Lower leg skin (tissue), 4 donors: ENCODE measurements at places on chromosomes 3 and 15.

DNA sequence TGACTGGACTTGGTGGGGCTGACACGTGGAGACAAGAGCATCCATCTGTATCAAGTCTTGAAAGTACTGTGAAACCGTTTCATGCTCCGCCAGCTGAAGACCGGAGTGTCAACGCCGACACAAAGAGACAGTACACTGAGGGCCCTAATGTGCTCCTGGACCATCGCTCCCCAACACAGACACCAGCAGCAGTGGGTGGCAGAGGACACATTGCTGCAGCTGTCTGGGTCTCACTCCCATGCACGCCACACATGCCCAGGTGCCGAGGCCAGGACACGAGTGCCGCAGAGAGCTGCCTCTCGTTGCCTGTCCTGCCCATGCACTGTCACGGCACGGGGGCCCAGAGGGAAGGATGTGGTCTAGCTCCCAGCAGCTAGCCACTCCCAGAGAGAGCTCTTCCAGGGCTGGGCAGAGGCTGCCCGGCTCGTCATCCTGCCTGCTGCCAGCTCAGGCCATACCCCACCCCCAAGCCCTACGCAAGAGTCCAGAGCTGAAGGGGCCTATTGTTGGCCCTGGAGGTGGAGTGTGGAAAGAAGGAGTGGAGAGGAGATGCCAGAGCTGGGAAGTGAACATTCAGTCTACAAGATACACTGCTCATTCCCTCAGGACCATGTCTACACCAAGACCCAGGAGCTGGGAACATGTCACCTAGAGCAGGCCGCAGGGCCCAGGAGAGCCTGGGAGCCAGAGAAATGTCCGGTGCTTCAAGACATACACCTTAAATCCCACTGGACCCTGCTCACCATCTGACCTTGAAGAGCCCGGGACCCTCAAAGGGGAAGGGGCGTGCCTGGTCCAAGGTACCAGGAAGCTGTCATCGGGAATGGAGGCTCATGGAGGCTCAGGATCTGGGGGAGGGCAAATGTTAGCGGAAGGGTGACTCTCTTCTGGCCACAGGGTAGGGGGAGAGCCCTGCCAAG is 7.7 kb downstream of the TNK2 start:
- DNase-seq: no peak

- DNase-seq: no peak
Observed at GRCh38 chr3:42608581-42608980, 8.1 kb downstream of the NKTR start.

DNA sequence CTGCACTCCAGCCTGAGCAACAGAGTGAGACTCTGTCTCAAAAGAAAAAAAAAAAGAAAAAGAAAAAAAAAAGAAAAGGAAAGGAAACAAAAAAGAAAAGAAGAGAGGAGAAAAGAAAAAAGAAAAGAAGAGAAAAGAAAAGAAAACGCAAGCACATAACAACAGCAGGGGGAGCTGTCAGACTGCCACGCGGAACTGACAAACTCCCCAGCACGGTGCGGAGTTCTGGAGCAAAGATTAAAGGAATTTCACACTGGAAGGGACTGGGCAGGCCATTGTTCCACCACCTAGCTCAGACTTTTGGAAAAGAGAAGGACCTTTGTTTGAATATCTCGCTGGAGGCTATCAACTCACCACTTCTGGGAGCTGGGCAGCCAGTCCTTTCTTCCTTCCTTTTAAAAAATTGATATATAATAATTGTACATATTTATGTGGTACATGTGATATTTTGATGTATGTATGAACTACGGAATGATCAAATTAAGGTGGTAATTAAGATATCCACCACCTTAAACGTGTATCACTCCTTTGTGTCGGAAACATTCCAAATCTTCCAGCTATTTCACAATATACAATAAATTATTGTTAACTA is 40.5 kb downstream of the DPPA2 start:
- no peak for DNase-seq

DNA sequence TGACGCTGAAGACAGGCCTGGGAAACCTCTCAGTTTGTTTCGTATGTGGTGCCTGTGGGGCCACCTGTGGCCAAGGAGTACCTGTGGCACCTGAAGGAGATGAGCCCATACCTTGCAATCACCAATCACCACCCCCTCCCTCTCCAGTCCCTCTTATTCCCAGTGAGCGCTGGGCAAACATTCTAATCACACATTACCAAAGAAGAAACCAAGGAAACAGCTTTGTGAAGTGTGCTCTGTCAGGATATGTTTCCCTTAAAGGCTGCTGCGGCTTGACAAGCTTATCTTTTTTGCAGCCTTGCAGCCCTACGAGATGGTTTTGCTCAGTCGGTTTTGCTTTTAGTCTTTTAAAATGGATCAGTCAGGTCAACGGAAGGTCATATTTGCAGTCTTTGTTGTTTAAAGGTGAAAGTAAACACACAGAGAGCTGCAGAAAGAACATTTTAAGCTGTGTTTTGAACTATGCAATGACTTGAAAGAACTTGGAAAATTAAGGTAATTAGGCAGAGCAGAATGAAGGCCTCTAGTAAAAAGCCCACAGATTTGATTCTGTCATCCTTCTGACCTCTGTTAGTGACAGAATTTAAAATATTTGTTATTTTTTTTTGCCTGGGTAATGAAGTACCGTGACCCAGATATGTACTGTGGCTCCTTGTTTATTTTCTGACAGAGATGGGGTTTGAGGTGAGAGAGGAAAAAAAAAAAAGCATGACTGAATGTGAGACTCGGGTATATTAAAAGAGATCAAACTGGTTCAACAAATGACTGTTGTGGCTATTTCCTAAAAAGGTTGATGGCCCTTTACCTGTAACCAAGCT is 461.4 kb downstream of the NSUN3 start:
- no peak for DNase-seq

DNA sequence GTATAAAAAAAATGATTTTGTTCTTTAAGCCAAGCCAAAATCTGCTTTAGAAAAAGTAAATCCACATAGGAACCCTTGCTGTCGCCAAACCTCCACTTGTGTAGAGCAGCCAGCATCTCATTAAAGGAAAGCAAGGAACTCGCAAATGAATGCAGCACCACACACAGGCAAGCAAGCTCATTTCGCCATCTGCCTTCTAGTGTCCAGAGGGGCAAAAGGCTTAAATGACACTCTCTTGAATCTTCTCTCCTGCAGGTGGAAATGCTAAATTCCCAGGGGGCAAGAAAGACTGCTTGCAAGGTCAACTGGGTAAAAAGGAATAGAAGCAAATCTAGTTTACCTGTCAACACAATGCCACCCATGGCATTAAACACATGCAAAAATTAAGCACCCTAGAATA is 2.4 kb downstream of the MB21D2 start:
- DNase-seq: no peak

GRCh38 chr3:52998771-52999513 is 46.9 kb downstream of the SFMBT1 start:
- DNase-seq: no peak

DNA sequence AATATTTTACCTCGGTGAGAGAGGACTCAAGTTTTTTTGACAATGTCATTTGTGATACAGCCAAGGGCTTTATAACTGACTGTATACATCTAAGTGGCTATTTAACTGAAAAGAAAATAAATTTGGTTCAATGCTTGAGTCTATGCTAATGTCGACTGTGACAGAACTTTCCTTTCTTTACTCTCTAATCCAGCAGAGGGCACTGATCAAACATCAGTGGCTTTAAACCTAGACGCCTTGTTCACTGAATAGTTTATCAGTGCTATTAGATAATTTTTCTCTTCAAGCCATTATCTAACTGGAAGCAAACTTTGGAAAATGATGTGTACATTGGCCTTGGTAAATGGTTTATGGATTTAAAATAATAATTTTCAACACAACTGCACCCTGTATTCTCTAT is 285.1 kb downstream of the CHL1 start:
- DNase-seq: no peak

- DNase-seq: no peak
Observed at GRCh38 chr3:99313485-99313884, 324.9 kb upstream of the COL8A1 start.

GRCh38 chr15:78739996-78740903 is 71.0 kb downstream of the ADAMTS7 start:
- DNase-seq: no peak

DNA sequence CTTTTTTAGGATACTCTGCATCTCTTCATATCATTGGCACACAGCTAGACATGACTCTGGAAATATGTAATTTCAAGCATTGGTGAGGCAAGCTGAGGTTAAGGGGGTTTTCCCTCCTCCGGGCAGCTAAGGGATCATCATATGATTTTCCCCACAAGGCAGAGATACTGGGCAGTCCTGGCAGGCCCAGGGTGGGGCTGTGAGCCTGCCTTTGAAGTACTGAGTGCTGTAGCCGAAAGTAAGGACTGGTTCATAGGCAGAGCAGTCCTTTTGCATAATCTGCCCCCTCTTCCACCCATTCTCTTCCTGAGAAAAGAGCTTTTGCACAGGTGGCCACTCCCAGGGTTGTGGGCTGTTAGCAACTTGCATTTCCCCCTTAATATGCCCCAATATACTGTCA is 168.8 kb upstream of the MANF start:
- DNase-seq: no peak

DNA sequence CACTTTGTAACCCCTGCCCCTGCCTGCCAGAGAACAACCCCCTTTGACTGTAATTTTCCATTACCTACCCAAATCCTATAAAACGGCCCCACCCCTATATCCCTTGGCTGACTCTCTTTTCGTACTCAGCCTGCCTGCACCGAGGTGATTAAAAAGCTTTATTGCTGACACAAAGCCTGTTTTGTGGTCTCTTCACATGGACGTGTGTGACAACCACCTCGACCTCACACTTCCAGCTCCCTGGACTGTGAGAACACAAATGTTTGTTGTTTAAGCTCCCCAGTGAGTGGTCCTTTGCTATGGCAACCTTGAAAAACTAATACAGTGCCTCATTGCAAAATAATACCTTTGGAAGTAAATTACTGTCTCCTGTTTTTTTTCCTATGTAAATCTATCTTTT is 299.2 kb upstream of the POU1F1 start:
- DNase-seq: no peak

DNA sequence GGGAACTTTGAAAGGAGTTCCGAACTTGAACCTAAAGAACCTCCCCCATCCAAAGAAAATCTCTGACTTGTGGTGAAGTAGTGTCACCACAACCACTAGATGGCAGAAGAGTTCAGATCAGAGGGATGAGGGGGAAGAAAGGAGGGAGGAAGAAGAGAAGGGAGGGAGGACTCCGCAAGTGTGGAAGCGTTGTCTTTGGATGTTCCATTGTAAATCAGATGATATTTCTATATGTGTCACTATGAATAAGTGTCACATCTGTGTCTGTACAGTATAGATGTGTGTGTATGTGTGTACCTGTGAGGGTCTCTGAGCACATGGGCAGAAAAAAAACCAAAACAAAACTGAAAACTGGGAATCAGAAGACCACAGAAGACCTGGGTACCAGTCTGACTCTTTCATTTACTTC is 16.9 kb downstream of the SLC24A1 start:
- DNase-seq: no peak

DNA sequence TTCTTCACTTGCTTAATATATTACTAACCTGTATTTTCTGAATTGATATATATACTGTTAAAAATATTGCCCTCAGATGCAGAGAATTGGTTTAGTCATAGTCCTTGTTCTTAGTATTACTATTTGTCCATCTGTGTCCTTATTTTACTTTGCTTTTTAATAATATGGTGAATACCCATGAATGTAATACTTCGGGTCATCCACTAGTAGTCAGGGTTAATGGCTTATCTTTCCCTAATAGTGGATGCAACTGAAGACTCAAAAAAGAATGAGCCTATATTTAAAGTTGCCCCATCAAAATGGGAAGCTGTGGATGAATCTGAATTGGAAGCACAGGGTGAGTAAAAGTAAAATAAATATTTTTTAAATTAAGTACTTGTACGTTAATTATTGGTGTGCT is 36.5 kb downstream of the U2SURP start:
- no peak for DNase-seq

- DNase-seq: peak; percentile 87
Observed at GRCh38 chr15:90099868-90100831, 2.1 kb downstream of the IDH2 start.

DNA sequence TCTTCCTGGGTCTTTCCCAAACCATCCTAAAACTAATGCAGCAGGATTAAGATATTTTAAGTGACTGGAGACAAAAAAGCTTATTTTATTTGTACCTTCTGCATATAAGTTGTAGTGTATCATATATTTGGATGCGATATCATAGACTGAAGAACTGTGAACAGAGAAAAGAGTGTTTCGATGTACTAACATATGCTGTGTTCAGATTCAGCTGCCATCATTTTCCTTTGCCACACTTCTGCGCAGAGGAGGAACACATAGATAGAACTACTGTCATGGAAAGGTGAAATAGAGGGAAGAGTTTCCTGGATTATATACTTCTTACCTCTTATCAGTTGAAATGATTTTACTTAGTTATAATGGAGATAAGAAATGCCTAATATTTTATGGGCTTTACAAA is 95.5 kb upstream of the CNTN3 start:
- no peak for DNase-seq

GRCh38 chr3:20028905-20029331 is 11.3 kb upstream of the KAT2B start:
- no peak for DNase-seq

- DNase-seq: no peak
Observed at GRCh38 chr15:98610991-98611390, 37.3 kb upstream of the IGF1R start.

GRCh38 chr3:13235897-13236296 is 162.7 kb upstream of the IQSEC1 start:
- no peak for DNase-seq

DNA sequence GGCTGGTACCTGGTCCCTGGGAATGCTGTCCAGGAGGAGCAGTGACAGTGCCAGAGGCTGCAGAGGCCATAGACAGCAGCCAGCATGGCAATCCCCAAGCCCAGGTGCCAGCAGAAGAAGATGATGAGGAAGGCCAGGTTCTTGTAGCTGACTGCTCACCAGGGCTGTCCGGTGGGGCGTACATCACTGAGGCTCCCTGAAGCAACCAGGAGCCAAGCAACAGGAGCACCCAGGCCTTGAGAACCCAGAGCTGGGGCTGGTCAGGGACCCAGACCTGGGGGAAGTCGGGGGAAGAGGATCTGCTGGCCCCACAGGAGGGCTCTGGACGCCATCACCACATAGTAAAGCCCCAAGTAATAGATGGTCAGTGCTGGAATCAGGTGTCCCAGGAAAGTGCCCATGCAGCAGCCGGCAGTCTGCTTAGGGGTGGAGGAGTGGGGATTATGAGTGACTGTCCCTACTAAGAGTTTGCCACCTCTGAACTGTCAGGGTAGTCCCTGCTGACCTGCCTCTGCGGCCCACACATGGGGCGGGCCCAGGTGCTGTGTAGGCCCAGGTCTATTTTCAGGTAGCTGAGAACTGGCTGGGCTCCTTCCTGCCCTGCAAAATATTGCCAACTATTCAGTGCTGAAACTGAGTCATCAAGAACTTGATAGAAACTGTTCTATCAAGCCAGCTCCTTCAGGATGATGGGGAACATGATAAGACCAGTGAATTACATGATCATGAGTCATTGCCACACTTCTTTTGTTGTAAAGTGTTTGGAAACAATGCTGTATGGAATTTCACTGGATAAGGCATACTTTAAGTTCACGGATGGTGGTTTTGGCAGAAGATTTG is 68.7 kb downstream of the CHRD start:
- no peak for DNase-seq

DNA sequence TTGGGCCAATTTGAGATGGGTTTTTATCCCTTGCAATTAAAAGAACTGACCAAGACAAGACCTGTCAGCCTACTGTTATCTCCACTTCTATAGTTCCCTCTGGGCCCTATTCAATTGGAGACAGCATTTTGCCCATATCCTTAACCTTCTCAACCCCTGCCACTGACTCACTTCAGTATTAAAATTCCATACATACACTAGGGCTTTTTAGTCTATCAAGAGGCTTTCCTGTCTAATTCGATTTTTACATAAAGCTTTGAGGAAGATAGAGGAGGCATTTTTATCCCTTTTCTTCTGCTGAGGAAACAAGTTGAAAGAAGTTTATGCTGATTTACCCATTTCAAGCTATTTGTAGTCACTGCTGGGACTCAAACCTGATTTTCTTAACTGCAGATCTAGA is 51.1 kb downstream of the GTF2E1 start:
- no peak for DNase-seq
